Activated CD4-positive, alpha-beta T cell treated with anti-CD3 and anti-CD28 coated beads, Interleukin-2, amount 50 U/mL, for 48 hours (primary cell): ENCODE measurements at places on chromosomes 12 and 14.

DNA sequence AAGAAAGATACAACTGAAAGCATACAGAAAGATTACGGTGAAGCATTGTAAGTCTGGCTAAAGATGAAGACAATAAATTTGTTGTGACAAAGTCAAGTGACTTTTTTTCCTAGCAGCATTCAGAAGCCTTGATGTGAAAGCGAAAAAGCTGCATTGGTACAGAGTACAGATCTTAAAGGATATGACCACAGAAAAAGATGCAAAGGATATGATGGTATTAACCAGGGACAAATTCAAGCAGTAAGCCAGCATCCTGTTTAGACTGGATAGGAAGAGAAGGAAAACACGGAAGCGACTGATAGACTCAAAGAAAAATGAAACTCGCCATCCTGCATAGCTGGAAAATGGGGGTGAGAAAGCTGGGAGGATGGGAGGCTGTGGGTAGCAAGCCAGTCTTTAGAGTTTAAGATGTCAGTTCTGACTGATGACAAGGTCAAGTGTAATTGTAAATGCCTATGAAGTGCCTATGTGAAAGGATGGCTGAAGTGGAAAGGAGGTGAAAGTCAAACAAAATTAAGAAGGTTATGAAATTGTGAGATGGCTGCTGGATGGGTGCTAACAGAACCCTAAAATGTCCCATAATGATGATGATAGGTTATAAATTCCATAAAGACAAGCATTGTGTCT is 92.4 kb downstream of the PHLDA1 start:
- no peak for DNase-seq

GRCh38 chr12:52542785-52543318 is 10.1 kb downstream of the KRT71 start:
- no peak for DNase-seq

- DNase-seq = no peak
Measured at GRCh38 chr12:54977857-54978256, 6.7 kb downstream of the TESPA1 start.

GRCh38 chr12:52019113-52019770 is 12.5 kb downstream of the TAMALIN start:
- DNase-seq = no peak

DNA sequence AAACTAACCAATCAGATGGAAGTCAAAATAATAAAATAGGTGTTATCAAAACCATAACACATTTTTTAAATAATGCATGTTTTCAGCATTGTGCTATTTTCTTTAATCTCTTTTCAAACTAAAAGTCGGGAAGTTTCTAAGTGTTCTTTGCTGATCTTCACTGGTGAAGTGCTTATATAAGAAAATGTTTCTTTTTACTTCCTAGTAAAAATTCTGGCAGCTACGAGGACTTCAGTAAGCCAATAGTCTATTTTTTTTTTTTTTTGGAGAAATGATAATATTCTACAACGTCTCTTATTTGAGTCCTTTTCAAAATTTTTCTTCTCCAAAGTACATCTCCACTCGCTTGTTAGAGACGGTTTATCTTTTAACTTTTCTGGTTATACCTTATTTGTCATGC is 448.0 kb downstream of the SLC6A15 start:
- DNase-seq = no peak

- no peak for DNase-seq
Measured at GRCh38 chr14:22836301-22837113, at the start of gene MMP14. Gene MMP14, plus strand, starts transcription at chr14:22836585. Its CDS starts 233 bp downstream, at chr14:22836818.

GRCh38 chr12:79988368-79988767 is 53.5 kb upstream of the PPP1R12A start:
- no peak for DNase-seq
